ENCODE measurements at places on chromosomes 5 and 9.
A peak's percentile ranks its signal among the peaks of the same experiment; 100 is the strongest.

GRCh38 chr9:127873223-127873691 is 4.2 kb downstream of the AK1 start:
- DNase-seq, result no peak

GRCh38 chr9:89038382-89039103 is 47.3 kb downstream of the S1PR3 start:
- no peak for DNase-seq

- peak; percentile 23 for DNase-seq
Measured at GRCh38 chr9:32550150-32550561, 2.0 kb upstream of the SMIM27 start.

GRCh38 chr9:92180669-92181181 is 65.5 kb upstream of the SPTLC1 start:
- peak; percentile 49 for DNase-seq

DNA sequence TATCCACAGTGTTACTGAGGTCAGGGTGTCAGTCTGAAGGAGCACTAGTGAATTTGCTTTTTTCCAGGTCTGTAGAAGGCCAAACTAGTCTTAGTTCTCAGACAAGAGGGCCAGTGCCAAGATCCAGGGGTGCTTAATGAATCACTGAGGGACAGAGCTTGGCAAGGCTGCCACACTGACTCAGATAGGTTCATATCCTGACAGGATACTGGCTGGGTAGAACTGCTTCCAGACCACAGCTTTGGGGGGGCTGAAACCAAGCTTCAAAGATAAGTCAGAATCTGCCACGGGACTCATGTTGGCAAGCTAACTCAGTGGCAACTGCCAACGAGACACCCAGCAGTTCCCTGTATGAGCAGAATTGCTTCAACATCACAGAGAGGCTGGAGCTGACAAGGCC is 1125.4 kb downstream of the EFNA5 start:
- DNase-seq, result no peak

DNA sequence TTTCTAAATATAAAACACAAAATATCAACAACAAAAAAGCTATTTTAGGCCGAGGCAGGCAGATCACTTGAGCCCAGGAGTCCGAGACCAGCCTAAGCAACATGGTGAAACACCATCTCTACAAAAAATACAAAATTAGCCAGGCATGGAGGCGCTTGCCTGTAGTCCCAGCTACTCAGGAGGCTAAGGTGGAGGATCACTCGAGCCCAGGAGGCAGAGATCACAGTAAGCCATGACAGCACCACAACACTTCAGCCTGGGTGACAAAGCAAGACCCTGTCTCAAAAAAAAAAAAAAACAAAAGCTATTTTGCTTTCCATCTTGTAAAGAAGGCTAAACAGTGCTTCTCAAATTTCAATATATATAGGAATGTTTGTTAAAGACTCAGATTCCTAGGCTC is 11.3 kb downstream of the C5orf15 start:
- no peak for DNase-seq

DNA sequence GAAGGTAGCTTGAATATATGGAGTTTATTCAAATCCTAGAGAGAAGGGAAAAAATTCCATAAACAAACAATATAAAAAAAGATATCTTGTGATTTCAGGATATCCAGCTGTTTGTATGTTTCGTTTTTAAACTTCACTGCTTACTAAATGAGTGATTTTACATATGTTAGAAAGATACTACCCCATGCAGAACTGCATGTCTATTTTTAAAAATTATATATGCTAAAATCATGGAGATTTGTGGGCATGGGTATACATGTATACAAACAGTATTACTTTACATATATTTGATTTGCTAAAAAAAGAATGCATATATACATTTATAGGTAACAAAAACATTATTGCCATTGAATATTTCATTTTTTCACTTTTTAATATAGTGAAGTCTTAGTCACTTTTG is 178.3 kb downstream of the KDM4C start:
- DNase-seq, result no peak

DNA sequence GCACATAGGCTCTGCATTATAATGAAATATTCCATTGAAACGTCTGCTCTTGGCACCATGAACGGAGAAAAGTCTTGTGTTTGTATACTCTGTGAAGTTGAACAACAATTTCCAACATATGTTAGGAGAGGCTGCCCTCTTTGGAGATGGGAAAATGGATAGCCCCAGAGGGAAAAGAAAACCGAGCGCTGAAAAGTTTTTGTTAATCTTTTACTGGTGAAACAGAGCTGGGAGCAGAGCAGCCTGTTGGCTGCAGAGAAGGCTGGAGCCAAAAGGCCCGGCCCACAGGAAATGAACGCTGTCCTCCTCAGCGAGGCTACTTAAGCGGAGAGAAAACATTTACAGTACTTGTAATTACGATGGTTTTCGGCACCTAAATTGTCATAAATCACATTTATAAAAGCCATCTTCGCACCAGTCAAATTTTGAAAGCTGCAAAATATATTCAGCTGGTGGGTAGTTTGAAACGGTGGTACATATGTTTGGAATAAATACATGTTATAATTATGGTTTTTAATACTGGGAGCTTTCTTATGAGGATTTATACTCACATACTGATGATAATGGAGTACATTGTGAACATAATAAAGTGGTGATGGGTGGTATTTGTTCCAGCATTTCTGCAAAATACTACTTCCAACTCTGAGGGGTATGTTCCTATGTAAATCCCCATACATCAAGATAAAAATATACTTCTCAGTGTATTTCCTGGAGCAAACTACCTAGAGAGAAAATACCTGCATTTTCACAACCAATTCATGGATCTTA is 129.6 kb upstream of the CNTLN start:
- no peak for DNase-seq

DNA sequence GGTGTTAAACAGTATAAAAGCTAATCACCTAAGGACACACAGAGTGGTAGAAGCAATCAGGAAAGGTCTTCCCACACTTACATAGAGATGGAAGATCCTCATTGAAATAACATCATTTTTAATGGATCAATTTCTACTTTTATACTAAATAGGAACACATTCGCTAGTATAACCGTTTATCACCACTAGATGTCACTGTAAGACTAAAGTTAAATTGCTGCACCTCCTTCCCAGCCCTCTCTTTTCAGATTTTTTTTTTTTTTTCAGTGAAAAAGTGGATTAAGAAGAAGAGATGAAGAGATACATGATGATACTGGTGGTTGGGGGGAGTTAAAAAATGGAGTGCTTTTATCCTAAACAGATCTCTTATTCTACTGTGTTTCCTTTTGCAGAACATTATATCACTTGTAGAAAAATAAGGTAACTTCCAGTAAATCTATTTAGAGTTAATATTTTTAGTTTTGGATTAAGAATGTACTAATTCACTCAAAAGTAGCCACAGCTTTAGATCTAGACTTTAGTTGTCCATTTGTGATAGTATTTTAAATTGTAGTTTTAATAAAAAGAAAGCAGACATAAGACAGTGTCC is 116.9 kb upstream of the ARRDC3 start:
- DNase-seq, result peak; percentile 43

GRCh38 chr5:43420241-43420640 is 8.1 kb upstream of the CCL28 start:
- no peak for DNase-seq

GRCh38 chr5:107774316-107774715 is 103.6 kb upstream of the EFNA5 start:
- DNase-seq, result no peak

- no peak for DNase-seq
Measured at GRCh38 chr9:98482226-98482625, 226.5 kb downstream of the GABBR2 start.

DNA sequence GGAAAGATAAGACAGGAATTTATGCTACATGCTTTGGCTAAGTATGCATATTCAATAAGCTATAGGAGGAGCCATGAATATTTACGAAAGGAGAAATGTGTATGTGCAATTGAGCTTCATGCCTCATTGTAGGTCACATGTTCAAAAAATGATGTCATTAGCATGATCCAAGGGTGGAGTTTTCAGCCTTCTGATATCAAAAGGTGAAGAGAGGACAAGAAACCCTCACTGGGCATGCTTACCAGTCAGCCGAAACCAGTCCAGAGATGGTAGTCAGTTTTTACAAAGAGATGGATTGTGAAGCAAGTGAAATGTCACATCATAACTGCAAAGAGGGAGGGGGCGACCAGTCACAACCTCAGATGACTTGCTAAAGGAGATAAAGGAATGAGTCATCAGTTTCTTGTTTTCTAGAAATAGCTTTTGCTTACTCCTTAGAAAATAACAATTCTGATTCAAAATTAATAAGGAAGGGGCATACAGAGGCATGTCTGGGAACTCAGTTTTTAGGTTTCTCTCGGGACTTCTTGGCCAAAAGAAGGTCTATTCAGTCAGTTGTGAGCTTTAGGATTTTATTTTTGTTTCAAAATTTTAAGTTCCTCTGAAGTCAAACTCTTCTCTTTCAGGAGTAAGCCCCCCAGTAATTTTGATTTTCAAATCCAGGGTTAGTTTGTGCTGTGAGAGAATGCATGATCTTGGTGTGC is 1067.8 kb upstream of the EDIL3 start:
- no peak for DNase-seq

DNA sequence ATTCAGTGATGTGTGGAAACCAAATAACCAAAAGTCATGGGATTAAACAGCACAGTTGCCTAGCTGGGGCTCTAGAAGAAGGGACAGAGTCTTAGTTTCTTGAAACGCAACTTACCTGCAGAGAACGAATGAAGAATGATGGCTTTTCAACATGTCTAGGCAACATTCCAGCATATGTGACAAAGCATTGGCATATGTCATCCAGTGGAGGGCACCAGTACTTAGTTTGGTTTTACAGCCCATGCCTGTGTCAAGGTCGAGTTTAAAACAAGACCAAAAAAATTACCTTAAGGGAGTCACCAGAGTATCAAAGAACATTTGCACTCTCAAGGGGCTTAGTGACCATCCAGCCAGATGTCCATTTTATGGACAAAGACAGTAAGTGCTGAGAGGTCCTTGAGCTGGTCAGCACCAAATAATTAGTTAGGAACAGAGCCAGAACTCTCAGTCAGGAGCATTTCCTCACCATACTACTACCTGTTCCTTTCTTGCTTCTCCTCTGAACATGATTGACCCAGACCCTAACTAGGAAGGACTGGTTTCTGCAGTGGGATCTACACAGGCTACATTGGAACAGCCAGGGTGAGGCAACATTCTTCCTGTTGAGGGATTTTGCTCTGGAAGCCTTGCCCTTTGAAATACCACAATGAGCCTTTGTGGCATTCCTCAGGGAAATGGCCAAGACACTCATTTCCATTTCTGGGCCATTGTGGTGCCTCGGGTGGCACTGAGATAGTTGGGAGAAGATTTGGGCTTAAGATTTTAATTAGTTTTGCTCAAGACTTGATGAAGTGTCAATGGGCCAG is 75.4 kb upstream of the ANKH start:
- peak; percentile 25 for DNase-seq

GRCh38 chr9:74973714-74974113 is 21.0 kb upstream of the C9orf40 start:
- DNase-seq, result no peak

DNA sequence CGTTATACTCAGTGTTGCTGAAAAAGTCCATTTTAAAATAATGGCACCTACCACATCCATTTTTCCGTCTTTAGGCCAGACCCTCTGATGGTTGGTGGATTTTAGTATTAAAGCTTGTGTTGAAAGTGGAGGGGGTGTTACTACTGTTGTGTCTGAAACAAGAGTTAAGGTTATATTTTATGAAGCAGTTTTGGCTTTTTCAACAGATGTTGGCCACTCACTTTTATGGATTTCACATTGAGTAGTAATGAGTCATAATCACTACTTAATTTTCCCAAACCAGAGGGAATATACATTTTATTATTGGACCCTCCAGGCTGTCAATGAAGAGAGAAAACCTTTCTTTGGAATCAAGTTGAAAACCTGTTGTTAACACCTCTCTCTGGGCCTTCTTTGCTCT is 88.0 kb downstream of the TRIO start:
- DNase-seq, result no peak

DNA sequence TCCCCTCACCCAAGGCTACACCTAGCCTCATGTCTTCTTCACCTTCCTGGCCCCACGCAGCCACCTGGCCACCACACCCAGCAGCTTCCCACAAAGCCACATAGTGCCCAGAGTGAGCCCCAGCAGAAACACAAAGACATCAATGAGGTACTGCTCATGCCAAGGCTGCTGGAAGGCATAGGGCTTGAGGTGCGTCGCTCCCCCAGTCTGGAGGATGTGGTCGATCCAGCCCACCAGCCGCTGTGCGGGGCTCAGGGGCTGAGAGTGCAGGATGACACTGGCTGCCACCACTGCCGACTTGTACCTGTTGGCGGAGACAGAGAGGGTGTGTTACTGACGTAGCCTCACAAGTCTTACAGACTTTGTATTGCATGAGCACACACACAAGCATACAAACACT is 15.8 kb upstream of the CAPSL start:
- no peak for DNase-seq

DNA sequence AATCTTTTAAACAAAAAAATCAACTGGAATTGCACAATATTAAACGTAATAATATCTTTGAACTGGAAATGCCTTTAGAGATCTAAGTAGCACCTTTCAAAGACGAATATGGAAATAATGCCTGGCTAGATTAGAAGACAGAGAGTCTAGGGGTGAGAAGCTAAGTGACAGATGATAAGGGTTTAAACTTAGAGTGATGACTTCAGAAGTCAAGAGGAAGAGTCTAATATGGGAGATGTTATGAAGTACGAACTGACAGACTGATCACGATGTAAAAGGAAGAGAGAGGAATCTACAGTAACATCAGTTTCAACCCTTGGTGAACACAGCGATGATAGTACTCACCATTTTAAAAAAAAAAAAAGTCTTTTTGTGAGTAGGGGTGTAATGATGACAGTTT is 57.9 kb downstream of the HINT1 start:
- no peak for DNase-seq

GRCh38 chr9:69951411-69951810 is 92.2 kb upstream of the MAMDC2 start:
- no peak for DNase-seq

- peak; percentile 72 for DNase-seq
Measured at GRCh38 chr5:172479034-172479783, 24.9 kb upstream of the SH3PXD2B start.

GRCh38 chr5:143573568-143574170 is 170.2 kb upstream of the NR3C1 start:
- no peak for DNase-seq

DNA sequence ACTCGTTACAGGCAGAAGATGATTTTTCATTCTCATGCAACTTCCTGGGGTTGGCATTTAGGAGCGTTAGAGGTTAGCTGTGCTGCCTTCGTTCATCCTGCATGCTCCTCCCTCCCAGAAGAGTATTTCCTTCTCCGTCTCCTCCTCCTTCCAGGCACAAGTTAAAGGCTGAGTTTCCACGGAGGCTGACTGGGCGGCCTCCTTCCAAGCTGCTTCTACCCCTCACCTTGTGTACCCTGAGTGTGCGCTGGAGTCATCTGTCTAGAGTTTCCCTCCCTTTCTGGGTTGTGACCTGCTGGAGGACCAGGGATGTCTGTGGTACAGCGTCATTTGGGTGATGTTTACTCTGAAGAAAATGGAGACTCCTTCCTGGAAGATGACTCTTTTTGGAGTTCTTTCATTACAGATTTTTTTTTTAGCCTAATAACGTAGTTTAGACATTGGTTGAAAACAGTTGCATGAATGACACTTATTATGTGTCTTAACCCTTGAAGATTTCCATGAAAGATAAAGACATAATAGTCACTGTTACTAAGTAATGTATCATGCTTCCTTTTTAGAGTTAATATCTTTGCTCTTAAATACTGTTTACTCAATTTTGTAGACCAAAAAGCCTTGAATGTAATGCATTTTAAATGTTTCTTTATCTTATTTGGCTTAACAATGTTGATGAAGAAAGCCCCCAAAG is 146.9 kb downstream of the TENT4A start:
- DNase-seq, result no peak
